Astrocyte (in vitro differentiated cells and primary cell): ENCODE measurements at places on chromosomes 3 and 15.

DNA sequence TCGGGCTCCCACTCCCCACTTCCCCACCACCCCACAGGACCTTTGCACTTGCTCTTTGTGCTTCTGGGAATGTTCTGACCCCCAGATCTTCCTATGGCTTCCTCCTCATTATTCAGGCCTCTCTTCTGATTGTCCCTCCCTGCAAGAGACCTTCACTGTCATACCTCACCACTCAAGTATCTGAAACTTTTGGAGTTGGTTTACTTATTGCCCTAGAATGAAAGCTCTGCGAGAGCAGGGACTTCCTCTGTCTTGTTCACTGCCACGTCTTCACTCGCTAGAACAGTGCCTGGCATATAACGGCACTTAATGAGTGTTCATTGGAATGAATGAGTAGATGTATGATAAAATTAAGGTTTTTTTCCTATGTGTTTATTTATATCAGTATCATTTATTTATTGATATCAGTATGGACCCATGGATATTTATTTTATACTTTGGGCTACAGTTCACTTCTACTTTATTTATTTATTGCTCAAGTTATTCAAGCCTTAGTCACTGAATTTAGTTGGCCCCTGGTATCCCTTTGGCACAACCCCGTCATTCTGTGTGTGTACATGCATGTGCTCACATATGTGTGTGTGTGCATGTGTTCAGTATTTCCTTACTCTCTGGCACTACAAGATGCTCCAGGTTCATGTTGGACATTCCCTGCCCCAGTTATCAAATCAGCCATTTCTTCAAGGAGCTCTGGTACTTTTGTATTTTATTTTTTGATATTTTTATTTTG is 197.6 kb downstream of the THSD4 start:
- DNase-seq: no peak

DNA sequence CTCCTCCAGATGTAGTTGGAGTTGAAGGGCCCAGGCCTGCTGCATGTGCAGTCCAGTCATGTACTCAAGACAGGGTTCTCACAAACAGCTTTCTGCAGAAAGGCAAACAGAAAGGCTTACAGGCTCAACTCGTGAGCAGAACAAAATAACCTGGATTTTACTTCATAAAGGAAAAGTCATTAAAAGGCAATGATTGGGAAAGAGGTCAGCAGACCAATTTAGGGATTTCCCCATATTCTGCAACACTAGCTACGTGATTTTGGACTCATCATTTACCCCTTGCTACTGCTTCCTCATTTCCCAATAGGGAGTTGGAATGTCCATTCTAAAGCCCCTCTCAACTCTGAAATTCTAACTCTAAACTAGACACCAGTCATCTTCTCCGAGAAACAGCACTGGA is 18.1 kb downstream of the METTL6 start:
- no peak for DNase-seq

GRCh38 chr3:194212161-194212844 is 76.4 kb downstream of the HES1 start:
- DNase-seq: no peak

DNA sequence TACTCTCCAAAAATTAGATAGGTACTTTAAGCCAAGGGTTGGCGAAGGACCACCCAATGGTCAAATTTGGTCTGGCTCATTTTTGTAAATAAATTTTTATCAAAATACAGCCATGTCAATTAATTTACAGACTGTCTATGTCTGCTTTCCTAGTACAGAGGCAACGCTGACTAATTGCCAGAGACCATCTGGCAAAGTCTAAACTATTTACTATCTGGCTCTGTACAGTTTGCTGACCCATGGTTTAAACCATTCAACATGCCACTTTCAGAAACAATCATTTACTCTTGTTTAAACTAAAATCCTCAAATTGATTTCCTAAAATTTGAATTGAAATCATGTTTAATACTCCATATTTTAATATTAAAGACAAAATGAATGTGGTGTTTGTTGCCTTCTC is 25.9 kb downstream of the CBLB start:
- peak; percentile 47 for DNase-seq

GRCh38 chr15:101062471-101063171 is 143.5 kb downstream of the LRRK1 start:
- no peak for DNase-seq

DNA sequence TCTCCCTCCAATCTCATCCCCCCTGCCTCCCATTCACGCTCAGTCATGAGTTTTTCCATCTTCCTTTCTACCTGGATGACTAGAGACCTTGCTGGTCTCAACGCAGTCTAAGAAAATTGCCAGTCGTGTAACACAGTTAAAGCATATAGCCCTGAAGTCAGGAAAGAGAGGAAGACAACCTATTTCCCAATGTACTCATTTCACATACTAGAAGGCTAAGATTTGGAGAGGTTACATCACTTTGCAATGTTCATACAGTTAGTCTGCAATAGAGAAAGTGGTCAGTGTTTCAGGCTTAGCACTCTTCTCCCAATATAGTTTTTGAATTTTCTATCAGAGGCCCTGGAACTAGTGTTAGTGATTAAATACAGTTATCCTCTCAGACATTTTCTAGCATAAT is 278.6 kb downstream of the EDEM1 start:
- no peak for DNase-seq

- DNase-seq: peak; percentile 37
Observed at GRCh38 chr3:69872783-69873378, 126.7 kb upstream of the SAMMSON start.

- peak; percentile 16 for DNase-seq
Observed at GRCh38 chr3:30084971-30085403, 521.4 kb upstream of the TGFBR2 start.

DNA sequence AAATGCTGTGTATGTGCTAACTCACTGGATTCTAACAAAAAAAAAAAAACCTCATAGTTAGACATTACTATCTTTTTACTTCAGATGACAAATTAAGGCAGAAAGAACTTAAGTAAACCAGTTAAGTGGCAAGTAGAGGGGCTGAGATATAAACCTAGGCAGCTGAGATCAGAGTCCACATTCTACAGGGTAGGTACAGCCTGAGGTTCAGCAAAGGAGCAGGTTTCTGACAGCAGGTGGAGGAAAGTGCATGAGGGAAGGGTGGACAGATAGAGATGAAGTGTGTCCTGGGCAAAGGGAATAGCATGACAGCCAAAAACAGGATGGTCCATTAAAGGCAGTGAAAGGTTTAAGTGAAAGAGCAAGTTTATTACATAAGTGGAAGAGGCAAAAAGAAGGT is 329.2 kb downstream of the ULK4 start:
- DNase-seq: no peak

GRCh38 chr3:102156426-102156825 is 278.4 kb upstream of the ZPLD1 start:
- DNase-seq: peak; percentile 89

DNA sequence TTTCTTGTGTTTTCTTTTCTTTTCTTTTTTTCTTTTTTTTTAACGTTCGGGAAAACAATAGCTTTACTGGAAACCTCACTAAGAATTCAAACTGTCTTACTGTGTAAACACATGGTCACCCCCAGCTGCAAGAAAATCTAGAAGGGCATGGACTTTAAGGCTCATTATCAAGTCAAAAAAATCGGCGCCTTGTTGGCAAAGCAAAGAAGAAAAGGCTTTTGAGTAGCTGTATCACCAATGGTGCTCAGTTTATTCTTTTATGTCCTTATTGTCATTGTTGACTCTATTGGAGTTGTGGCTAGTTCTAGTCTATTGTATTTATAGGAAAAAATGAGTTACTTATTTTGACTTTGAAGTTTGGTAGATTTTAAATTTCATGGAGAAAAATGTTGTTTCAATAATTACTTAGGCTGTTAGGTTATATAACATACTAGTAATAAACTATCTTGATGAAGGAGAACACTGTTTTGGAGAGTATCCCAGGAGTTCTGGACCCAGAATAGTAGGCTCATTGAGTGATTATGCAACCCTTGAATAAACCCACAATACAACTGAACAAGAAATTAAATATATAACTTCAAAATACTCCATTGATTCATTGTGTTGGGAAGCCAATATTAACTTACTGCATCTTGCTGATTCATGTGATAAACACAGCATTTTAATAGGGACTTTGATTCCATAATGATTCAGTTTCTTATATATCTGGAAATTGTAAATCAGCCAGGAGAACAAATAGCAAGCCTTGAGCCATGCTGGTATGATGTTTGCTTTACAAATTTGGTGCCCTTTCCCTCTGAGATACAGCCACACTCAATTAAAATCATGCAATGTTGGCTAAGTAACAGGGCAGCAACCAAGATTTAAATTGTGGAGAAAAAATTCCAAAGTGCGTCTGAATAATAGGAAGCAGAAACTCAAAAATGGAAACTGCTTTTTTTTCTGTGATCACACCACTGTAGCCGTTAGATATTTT is 27.8 kb upstream of the GOLIM4 start:
- peak; percentile 14 for DNase-seq

DNA sequence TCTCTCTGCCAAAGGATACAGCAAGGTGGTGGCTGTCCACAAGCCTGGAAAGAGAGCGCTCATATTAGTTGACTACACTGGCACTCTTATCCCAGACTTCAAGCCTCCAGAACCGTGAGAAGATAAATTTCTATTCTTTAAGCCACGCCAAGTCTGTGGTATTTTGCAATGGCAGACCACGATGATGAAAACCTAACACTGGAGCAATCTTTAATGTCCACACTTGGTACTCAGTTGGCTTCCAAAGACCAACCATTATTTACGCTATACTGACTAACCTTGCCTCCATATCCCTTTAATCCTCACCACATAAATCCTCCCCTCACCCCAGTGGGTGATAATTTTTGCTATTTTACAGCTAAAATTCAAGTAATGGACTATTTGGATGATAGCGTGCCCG is 16.9 kb upstream of the LACTB start:
- DNase-seq: peak; percentile 46

DNA sequence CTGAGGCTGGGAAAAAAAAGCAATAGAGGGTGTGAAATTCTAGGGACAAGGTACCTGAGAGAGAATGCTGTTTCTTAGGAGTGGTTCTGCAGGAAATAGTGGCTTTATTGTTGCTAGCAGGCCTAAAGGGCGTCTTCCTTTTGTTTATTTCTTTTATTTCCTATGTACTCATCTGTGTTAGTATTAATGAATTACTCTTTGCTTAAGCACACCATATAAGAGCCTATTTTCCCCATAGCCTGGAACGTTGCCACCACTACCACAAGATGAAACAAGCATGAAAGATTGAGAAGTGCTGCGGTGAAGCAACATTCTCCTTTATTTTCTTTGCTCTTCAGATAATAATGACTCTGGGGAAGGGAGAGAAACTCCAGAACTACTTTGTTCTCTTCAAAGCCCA is 21.3 kb upstream of the GOLIM4 start:
- peak; percentile 75 for DNase-seq

- DNase-seq: no peak
Observed at GRCh38 chr3:134338516-134339261, 35.6 kb downstream of the AMOTL2 start.

- no peak for DNase-seq
Observed at GRCh38 chr15:25987638-25988037, 124.5 kb upstream of the ATP10A start.

GRCh38 chr3:114958930-114959329 is 188.2 kb downstream of the ZBTB20 start:
- no peak for DNase-seq

DNA sequence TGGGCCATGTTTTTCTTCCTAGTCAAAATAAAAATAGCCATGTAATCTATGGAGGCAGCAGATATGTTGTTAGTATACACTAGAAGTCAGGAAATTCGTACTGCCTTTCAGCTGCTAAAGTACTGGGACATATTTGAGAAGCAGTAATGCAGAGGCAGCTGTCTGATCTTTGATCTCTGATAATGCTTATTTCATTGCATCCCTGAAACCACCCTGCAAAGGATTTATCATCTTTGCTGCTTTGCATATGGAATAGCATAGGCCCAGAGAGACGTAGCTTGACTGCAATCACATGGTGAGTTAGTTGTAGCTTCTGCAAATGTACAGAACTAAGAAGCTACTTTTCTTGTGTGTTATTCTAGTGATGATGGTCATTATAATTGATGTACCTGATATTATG is 52.4 kb downstream of the RBM6 start:
- no peak for DNase-seq

GRCh38 chr3:50603261-50604109 is 8.1 kb downstream of the CISH start:
- no peak for DNase-seq

DNA sequence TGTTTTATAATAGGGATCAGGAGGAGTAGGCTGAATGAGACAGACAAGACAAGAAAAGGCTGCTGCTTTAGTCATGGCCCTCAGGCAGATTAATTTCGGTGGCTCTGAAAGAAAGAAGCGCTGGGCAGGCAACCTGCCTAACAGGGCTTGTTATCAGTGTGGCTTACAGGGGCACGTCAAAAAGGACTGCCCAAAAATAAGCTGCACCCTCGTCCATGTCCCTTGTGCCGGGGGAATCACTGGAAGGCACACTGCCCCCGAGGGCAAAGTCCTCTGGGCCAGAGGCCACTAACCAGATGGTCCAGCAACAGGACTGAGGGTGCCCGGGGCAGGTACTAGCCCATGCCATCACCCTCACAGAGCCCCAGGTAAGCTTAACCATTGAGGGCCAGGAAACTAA is 188.5 kb downstream of the IGSF11 start:
- no peak for DNase-seq

- no peak for DNase-seq
Observed at GRCh38 chr15:80010131-80010673, 39.2 kb upstream of the BCL2A1 start.

DNA sequence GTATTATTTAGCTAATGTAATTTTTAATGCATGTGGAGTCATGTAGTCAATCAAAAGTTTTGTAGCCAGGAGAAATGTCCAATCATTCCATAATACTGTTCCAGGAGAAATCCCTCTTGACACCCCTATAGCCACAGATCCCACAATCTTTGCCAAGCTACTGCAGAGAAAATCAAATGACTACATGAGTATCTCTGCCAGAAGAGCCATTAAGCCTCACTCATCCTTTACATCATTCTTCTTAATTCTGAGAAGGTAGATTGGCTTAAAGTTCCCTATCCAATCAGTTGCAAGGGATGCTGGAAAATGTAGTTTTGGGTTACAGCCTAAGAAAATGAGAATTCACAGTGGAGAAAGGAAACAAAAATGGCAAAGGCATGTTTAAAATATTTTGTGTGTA is 502.1 kb downstream of the ZBBX start:
- no peak for DNase-seq

- no peak for DNase-seq
Observed at GRCh38 chr3:30664884-30665283, 58.5 kb downstream of the TGFBR2 start.

DNA sequence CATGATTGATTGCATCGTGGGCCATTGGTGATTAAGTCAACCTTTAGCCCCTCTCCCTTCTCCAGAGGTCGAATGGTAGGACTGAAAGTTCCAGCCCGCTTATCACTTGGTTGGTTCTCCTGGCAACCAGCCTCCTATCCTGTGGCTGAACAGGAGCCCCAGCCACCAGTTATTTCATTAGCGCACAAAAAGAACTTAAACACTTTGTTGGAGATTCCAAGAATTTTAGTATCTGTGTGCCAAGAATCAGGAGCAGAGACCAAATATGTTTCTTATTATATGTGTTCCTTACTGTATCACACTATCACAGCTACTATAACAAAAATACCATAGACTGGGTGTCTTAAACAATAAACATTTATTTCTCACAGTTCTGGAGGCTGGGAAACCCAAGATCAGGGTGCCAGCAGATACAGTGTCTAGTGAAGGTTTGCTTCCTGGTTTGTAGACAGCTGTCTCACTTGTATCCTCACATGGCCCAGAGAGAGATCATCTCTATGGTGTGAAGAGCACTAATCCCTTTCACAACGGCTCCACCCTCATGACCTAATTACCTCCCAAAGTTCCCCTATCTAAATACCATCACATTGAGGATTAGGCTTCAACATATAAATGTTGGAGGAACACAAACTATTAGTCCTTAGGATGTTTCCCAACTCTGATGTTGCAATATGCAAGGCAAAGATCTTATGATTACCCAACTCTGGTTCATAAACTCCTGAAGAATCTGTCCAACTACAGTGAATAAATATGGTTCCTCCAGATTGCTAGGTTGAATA is 30.5 kb upstream of the APH1B start:
- peak; percentile 58 for DNase-seq
